ENCODE measurements at places on chromosomes 11 and 22.

DNA sequence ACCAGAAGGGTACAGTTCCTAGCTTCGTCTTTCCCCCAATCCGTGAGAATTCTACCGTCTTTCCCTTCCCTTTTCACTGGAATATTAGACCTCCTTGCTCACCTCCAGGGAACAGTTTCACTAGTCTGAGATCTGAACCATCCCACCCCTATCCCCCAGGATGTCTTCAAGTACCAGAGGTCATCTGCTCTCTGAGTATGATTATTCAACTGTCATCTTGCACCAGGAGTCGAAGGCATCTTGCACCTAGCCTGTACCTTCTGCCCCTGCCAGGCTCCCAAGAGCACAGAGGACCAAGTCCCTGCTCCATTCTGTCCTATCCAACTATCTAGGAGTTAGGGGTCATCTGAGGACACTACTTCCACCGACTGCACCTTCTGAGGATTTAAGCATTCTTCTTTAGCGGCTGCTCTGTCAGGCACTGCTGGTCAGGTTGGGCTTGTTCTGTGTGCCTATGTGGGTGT, 804 bp downstream of the ACER3 start:
- peak; percentile 17 for DNase-seq

DNA sequence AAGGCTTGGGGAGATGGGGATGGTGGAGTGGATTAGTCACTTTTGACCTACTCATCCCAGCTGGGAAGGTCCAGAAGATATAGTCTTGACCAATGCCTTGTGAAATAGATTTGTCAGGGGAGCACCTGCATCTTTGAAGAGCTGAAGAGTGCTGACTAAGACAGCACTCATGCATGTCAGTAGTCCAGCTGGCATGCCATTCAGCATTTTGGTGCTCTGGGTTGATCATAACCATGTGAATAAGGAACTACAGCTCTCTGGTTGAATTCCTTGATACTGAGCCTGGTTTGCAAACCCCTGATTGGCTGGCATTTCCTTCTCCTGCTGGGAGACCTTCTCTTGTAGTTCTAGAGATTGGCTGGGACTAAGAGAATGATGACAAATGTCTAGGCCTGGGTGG, 106.8 kb upstream of the ALX4 start:
- no peak for DNase-seq

DNA sequence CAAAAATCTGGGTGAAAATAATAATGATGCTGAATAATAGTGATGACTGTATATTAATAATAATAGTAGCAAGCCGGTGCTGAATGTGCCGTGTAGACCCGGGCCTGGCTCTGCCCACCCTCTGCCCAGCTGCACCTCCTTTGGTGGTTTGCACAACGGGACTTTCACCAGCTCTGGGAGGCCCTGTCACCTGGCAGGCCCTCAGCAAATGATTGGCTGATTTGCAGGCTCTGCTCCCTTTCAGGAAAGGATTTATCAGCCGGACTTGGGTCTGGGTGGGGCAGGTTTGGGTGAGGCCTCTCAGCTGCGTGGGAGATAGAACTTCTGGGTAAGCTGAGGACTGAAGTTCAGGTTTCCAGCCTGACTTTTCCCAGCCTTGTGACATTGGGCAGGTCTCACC, 21.4 kb downstream of the KIAA1671 start:
- no peak for DNase-seq

DNA sequence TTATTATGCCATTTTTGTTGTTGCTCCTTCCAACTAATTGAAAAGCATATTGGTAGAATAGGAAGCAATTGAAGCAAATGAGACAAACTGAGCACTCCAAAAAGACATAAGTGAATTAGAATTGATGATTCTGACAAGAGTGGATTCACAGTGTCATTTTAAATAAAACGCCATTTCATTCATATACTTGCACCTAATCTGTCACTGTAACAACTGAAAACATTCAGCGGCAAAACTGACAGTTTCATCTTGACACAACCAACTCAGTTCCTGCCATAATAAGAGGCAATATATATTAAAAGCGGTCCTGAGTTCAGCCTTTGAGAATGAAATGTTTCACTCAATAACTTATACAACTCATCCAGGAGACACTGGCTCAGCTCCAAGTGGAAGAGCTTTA, 306.8 kb downstream of the CNTN5 start:
- no peak for DNase-seq

DNA sequence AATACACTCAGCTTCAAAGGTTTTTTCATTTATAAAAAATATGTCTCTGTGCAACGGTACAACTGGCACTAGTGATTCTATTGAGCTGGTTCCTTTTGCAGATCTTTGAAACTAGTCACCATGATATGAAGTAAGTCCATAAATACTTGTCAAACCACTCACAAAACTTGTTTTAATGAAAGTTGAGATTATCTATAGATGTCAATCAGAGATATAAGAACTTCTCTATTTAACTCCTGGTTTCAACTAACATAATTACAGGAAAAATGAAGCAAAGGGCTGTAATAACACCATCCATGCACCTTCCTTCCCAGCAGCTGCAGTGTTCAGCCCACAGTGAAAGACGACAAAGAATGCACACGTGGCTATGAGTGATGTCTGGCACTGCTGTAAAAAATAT, 44.7 kb downstream of the TMEM123 start:
- DNase-seq, result no peak

GRCh38 chr22:16973591-16974297, 34.3 kb downstream of the GAB4 start:
- DNase-seq, result no peak

DNA sequence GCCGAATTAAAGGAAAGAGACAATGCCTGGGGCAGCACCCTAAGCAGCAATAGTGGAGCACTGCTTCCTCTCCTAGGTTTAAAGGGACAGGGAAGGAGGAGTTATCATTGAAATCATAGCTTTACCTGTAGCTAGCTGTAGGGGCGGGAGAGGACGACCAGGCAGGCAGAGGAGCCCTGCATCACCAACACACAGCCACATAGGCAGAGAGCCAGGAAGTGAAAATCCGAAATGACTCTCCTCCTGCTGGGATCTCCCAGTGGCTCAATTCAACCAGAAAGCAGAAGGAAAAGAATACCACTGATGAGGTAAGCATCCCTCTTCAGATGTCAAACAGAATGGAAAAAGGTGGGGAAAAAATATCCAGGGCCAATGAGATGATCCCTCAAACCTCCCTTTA, 20.4 kb downstream of the MRGPRX4 start:
- no peak for DNase-seq

- no peak for DNase-seq
These were observed 279.6 kb upstream of the PITPNB start for GRCh38 chr22:28198692-28199091.

DNA sequence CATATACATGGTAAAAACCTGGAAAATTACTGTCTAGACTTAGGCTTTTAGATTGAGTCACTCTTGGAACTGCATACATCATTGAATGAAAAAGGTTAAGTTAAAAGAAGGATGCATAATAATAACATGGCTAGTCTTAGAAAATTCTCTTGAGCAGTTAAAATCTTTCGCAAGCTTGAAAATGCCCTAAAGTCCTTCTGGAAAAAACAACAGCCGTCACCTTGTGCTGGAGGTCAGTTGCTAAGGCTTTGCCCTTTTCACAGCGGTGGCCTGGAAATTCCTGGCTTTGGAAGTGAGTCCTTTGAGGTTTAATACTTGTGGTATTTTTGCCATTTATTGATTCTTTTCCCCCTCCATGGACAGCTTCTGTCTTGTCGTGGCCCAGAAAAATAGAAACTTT, 17.4 kb upstream of the FBLN1 start:
- DNase-seq, result no peak

DNA sequence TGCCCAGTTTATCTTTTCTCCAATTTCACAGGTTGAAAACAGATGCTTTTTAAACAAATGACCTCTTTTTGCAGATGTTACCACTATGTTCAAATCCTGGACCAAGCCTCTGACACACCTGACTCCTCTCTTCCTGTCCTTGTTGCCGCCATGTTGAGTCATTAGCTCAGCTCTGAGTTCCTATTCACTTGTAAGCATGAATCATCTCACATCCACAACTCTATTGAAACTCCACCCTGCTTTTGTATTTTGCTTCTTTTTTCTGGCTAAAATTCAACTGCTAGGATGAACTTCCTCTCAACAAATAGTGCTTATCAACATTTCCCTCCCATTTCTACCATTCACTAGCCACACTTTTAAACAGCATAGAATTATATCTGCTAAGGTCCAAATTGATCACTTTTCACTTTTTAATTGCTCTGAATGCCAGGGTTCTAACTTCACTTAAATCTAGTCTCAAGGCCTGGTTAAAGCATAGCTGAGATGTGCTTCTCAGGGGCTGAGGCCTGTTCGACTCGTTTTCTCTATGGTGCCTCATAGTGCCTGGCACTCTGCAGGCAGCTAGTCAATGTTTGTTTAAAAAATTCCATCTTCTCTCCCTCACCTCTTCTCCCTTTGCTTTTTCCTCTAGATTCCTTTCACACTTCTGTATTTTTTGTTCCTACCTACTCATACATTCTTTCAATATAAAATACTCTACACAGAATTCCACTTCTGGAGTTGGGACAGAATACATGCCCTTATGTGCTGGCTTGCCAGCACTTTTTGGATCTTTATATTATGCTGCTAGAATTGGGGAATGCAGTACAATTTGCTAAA, 3.9 kb downstream of the JOSD1 start:
- DNase-seq, result no peak

DNA sequence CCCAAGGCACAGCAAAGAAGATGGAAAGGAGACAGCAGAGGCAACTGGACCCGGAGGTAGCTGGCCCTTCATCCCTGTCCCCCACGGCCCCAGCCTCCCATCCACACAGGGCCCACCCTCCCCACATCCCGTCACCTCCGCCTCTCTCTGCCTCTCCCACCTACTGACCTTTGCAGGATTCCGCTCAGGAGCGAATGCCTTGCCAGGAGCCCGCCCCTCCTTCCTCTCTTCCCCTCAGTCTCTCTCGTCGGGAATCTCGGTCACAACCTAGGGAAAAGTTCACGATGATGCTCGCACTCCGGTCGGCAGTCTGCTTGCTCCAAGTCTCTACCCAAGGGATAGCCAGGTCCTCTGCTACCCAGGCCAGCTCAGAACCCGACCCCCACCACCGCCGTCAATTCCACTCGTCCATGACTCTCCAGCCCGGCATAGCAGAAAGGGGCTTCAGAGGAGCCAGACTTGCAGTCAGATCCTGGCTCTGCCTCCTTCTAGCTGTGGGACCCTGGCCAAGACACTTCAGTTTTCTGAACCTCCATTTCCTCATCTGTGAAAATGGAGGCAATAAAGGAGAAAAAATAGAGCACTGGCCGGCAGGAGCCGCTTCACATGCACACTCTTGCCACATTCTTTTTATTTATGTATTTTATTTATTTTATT, 10.2 kb downstream of the AHNAK start:
- DNase-seq, result no peak

DNA sequence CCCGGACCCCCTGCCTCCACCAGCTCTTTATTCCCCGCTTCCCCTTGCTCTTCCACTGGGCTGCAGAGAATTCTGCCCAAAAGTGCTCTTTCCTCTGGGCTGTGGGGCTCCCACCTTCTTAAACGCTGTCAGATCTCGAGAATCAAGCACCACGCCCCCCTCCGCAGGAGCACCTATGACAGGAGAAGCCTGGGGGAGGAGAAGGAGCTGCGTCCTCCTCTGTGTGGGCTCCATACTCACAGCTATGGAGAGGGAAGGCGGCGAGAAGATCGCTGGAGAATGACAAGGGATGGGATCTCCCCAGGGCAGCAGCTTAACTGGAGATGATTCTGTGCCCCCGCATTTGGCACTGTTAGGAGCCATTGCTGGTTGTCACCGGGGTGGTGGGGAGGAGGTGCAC, 19.7 kb downstream of the SHISAL1 start:
- DNase-seq, result no peak

- DNase-seq, result no peak
These were observed 39.4 kb downstream of the SBF1 start for GRCh38 chr22:50435291-50436014.

- no peak for DNase-seq
These were observed 330.2 kb upstream of the B3GAT1 start for GRCh38 chr11:134742224-134742612.

GRCh38 chr11:2713661-2714462, 14.1 kb upstream of the KCNQ1OT1 start:
- no peak for DNase-seq

DNA sequence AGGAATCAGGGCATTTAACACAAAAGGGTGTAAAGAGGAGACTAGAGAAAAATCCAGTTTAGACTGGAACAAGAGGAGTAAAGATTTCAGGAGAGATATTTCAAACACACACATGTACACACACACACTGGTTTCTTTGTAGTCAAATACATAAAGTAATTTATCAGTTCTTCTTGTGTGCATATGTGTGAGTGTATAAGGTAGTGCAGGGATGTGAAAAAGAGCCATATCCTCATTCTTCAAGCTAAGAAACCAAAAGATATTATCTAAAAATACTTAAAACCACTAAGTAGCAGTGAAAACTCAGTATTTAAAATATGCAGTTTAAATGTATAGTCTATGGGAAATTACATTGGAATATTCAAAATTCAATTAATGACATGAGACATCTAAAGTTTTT, 52.5 kb upstream of the CARD18 start:
- no peak for DNase-seq

GRCh38 chr22:46156031-46156430, 5.7 kb downstream of the PPARA start:
- DNase-seq, result no peak

DNA sequence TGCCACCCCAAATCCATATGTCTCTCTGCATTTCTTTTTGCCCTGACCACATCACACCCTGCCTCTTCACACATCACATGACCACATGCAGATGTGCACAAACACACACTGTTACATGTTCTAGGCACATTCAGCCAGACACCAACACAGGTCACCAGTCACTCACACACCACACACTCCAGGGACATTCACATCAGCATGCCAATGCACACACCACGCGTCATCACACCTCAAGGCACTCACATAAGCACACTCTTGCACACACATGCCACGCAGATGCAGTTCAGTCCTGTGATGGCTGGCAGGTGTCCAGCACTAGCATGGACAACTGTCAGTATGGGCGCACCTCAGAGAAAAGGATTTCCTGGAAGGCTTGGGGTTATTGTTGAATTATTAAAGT, 77.0 kb upstream of the MYOD1 start:
- DNase-seq, result no peak

DNA sequence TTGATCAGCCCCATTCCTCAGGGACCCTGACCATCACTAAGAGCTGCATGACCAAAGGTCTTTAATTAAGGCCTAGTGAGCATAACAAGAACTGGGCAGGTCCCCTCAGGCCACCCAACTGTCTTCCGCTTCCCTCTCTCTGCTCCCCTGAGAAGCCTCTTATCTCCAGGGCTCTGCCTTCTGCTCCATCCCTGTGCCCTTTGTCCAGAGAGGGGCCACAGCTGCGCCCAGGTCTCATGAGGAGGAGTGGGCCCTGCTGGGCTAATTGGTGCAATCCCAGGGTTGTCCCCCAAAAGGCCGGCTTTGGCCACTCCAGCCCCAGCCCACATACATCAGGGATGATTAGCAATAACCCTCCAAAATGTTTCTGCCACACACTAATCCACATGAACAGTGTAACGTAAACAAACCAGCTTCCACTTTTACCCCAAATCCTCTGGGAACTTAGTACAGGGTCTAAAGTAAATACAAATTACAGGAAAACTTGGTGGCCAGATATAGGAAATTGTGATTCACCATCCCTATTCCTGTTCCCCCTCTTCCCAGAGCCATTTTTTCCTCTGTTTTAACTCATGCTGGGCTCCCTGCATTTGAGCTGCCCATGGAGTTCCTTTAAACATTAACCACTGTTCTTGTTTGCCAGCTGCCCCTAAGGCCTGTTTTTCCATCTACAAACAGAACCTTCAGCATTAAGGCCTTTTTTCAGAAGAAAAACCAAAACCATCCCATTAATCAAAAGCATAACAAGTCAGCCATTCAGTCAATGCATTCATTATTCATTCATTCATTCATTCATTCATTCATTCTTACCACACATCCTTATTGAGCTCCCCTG, 34.6 kb upstream of the CAVIN3 start:
- no peak for DNase-seq
